ENCODE measurements at places on chromosomes 11 and 22.

GRCh38 chr11:120750647-120751549 is 239.3 kb downstream of the GRIK4 start:
- no peak for DNase-seq

DNA sequence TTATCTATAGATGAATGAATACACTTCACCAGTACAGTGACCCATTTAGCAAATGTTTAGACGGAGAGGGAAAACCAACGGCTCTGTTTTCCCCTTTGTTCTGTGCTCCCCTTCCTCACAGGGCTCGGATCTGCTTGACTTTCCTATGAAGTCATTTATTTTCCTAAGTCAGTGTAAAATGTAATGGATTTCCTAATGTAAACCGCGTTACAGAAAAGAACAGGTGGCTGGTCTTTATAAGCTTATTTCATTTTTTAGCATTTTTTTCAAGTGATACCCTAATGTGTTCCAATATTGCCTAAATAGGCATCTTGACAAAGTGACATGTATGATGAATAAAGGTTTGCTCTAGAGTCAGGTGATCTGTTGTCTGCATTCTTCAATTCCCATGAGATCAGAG is 207.5 kb downstream of the PGR start:
- DNase-seq: no peak

GRCh38 chr11:13036235-13036634 is 27.1 kb downstream of the RASSF10 start:
- DNase-seq: no peak

DNA sequence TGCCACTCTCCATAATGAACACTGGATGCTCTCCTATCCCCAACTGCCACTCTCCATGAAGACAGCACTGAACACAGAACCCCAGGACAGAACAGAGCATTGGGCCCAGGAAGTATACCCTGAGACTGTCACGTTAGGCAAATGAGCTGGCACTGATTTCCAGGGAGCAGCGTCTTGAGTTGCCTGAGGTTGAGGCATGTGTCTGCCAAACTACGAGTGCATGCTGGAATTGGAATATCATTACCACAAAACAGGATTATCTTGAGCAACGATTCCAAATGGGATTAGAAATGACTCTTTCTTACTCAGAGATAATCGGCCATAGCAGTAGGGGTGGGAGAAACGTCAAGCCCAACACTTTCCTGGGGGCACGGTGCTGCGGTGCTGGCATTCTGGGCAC is 39.9 kb downstream of the CLPB start:
- DNase-seq: no peak

DNA sequence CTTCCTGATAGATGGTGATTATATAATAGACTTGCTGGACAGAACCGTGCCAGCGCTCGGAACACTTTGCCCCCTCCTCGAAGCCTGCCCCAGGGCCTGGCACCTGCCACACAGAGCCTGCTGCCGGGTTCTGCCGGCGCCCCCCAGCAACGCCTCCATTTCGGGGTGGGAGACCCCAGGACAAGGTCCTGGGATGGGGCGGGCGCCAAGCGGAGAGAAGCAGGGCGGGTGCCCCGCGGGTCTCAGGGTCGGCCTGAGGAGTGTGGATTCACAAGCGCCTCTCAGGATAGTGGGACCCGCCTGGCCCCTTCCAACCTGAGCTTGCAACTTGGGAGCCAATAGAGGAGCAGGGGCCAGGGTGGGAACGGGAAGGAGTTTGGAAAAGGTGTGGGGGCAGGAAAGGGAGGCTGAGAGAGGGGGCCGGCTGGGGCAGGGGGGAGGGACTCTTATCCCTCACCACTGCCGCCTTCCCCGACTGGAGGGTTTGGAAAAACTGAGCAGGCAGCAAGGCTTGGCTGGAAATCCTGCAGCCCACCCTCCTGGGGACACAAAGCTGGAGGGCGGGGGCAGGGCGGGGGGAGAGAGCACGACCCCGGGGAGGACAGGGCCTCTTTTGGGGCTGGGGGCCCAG is 3.3 kb upstream of the BCL9L start:
- peak; percentile 65 for DNase-seq

DNA sequence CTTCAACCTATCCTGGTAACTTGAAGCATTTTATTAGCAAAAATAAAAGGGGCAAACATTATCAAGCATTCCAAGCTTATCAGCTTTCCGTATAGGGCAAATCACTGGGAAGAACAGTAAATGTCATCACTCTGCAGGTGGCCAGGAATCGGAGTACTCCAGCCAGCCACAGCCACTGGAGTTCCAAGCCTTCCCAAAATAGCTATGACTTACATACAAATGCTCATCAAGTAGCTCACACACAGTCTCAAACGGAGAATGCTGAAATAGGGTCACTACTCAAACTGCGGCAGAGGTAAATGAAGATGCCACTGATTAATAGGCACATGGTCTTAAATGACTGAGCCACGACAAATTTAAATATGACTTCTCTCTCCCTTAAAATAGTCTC is 2.1 kb downstream of the USP28 start:
- no peak for DNase-seq

- no peak for DNase-seq
These were observed 19.1 kb downstream of the TNRC6B start for GRCh38 chr22:40196628-40197360.

GRCh38 chr11:112509300-112509699 is 248.6 kb upstream of the PLET1 start:
- no peak for DNase-seq

- no peak for DNase-seq
These were observed 53.1 kb downstream of the MAP6 start for GRCh38 chr11:75615751-75616150.

- DNase-seq: no peak
These were observed 73.6 kb upstream of the EIF3M start for GRCh38 chr11:32510039-32510438.

GRCh38 chr11:69637198-69637940 is 3.6 kb upstream of the CCND1 start:
- no peak for DNase-seq

DNA sequence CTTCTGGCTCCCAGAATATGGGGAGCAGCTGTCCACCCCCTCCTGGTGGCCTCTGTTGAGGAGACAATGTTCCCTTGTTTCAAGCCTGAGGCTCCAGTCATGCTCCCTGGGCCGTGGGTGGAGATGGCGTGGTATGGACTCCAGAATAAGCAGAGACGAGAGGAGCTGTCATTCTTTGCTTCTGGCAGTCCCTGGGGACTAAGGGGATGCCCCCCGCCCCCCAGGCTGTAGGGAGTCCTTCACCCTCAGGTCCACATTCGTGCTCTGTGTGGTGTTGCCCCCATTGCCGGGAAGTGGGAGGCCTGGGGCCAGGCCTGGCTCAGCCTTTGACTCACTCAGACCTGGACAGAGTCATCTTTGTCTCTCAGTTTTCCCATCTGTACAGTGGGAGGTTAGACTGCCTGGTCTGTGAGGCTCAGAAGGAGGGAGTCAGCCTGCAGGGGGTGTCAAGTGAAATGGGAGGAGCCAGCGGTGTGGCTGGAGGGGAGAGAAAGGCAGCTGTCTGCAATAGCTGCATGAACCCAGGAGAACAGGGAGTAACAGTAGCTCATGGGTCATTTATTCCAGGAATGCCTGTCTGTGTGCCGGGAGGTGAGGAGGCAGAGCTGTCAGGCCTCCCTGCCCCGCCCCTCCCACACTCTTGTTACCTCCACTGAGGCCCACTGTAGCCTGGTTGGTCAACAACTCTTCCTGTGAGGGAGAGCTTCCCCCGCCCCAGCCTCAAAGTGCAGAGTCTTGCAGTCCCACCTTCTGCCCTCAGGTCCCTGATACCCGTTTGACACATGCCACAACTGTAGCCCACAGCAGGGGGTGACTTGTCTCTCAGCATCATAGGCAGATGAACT is 6.3 kb downstream of the ARHGEF17 start:
- peak; percentile 24 for DNase-seq

- DNase-seq: no peak
These were observed 66.0 kb downstream of the SHISAL1 start for GRCh38 chr22:44246615-44247326.

DNA sequence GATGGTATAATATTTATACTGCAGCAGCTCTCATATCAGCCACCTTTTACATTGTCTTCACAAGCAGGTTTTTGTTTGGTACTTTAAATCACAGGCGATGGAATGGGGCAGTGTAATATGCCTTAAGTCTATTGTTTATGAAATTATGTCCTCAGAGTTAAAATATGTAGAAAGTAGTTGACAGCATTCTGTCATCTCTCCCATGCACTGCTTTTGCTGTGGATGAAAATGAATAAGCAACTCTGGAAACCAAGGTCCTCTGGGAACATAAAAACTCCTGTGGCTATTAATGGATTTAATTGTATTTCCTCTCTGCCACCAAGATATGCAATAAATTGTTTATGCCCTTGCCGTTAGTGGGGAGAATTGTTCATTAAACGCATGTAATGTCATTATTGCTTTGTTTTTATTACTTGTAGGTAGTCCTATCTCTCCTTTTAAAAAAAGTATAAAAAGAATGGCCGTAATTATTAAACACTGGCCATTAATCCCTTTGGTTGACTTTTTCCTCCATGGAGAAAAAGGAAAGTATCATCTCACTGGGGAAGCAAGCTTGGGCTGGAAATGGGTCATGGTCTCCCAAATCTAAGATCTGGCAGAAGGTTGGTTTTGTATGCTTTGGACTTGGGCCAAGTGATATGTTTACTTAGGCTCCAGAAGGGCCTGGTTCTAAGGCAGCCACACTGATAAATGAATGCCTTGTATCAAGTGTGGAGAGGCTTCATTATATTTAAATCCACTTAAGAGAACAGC is 13.1 kb downstream of the PACS1 start:
- DNase-seq: no peak

- DNase-seq: no peak
These were observed 4.3 kb upstream of the APOL6 start for GRCh38 chr22:35643991-35644390.

DNA sequence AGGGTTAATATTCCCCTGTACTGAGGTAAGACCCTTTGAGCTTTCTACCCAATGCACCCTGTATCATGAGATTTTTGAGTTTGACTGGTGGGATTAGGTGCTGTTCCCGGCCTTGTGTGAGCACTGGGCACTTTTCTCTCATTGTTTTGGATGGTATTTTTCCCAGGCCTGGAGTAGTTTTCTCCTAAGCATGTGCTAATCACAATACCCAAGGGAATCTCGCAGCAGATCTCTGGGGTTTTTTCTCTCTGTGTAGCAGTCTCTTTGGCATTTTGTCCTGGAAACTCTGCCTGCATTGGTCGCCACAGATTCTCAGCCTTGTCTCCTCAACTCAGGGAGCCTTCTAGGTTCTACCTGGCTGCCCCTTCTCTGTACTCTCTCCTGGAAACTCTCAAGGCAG is 19.9 kb downstream of the IGHMBP2 start:
- DNase-seq: no peak

DNA sequence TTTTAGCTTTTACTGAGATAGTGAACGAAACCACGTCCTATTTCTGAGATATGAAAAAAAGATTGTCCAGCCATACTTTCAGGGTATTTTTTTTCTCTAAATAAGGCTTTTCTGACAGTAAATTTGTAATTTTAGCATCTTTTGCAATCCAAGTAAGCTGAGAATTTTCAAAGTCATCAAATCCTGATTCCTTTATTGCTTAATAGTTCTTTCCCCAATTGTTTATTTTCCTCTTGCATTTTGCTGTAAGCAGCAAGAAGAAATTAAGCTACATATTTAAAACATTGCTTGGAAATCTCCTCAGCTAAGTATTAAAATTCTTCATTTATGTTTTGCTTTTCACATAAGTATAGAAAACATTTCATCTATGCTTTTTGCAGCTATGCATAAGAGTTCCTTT is 493.3 kb upstream of the CCDC179 start:
- DNase-seq: no peak

GRCh38 chr22:43326331-43327156 is 16.6 kb downstream of the SCUBE1 start:
- no peak for DNase-seq

- DNase-seq: no peak
These were observed 4.4 kb upstream of the C11orf16 start for GRCh38 chr11:8937159-8937558.

DNA sequence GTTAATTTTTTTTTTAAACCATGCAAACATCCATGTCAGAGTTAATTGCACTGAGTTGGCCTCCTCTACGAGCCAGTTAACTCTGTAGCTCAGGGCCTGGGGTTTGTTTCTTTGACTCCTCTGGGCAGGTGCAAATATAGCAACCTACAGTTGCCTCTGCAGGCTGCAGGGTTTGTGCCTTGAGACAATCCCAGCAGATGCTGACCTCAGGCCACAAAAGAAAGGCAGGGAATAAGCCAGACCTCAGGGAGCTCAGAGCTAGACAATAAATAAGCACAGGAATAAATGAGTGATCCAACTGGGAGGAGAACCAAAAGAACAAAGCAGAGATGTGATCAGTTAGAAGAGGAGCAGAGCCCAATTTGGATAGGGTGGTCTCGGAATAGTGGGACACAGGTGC is 390.8 kb downstream of the SHANK2 start:
- DNase-seq: no peak

DNA sequence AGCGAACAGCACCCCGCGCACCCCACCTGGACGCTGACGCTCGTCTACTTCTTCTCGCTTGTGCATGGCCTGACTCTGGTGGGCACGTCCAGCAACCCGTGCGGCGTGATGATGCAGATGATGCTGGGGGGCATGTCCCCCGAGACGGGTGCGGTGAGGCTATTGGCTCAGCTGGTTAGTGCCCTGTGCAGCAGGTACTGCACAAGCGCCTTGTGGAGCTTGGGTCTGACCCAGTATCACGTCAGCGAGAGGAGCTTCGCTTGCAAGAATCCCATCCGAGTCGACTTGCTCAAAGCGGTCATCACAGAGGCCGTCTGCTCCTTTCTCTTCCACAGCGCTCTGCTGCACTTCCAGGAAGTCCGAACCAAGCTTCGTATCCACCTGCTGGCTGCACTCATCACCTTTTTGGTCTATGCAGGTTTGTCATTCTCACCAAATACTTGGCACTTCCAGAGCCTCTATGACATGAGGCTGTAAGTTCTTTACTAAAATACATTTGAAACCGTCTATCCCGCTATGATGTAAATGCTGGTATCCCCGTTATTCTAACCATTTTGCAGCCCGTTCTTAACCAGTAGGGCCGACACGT is 535 bp downstream of the AQP11 start:
- no peak for DNase-seq

- no peak for DNase-seq
These were observed 252.6 kb downstream of the BRD1 start for GRCh38 chr22:49574881-49575702.

GRCh38 chr11:31779374-31779791 is 31.7 kb downstream of the PAX6 start:
- DNase-seq: no peak

- DNase-seq: no peak
These were observed 21.6 kb upstream of the SESN3 start for GRCh38 chr11:95252586-95252985.
